Stimulated activated CD4-positive, alpha-beta T cell treated with anti-CD3 and anti-CD28 coated beads, Interleukin-4, amount 100 ng/mL, for 1 hour (primary cell): ENCODE measurements at places on chromosomes 6 and 20.

GRCh38 chr6:116616737-116617053 is 416 bp downstream of the RSPH4A start:
- DNase-seq, result no peak

DNA sequence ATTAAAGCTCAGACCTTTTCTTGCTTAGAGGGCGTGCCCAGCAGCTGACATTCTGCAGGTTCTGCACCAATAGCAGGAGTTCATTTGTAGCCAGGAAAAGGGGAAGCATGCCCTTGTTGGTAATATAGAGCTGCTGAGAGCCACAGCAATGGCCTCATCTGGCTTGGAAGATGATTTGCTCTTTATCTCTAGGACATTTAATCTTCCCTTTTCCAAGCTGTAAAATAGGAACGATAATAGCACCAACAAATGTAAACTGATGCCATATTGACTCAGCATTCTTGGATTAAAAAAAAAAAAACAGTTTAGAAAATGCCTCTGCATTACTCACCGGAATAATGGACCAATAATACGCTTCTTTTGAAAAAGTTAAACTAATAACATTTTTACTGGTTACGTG is 93.4 kb upstream of the SLC2A12 start:
- no peak for DNase-seq

GRCh38 chr6:139198529-139199288 is 63.8 kb downstream of the HECA start:
- DNase-seq, result no peak

DNA sequence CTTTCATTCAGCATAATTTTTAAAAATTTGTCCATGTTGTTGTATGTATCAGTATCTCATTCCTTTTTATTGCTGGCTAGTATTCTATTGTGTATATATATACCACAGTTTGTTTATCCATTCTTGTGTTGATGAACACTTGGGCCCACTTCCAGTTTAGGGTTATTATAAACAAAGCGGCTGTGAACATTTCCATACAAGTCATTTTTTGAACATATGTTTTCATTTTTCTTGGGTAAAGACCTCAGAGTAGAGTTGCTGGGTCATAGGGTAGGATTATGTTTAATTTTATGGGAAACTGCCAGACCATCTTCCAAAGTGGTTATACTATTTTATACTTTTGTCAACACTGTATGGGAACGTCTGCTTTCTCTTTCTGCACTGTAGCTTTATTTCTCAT is 55.3 kb downstream of the RBM24 start:
- no peak for DNase-seq

- no peak for DNase-seq
Measured at GRCh38 chr20:47680804-47681529, 104.3 kb downstream of the SULF2 start.

DNA sequence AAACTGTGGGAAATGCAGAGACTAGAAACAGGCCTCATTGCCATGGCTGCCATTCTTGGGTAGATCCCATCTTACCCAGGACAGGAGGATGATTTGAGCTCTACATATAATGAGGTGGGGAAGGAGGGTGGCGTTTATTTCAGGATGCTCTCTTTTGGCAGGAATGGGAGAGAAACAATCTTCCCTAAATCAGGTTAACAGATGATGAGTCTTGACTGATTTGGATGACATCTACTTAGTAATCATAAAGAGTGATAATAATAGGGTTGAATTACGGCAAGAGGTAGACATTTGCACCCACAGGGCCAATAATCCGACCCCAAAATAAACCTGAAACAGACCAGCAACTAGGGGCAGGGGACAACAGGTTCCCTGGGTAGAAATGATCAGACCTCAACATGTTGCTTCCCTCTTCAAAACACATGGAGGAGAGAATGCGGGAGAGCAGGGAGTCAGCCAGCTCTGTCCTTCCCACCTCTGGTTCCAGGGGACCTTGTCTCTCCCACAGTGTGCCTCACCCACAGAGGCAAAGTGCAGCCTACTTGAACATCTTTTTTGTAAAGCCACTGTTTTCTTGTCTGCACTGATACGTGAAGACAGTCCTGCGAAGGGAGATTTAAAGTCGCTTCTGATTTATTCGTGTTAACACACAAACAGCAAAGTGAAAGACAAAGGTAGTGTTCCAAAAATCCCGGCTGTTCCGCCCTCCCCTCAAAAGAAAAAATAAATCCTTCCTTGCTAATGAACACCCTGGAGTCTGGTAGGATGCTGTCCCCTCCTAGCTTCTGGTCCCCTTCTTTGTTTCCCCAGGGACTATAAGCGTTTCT is 3.9 kb downstream of the FOXQ1 start:
- no peak for DNase-seq

- DNase-seq, result no peak
Measured at GRCh38 chr6:7145885-7146828, 38.4 kb downstream of the RREB1 start.

DNA sequence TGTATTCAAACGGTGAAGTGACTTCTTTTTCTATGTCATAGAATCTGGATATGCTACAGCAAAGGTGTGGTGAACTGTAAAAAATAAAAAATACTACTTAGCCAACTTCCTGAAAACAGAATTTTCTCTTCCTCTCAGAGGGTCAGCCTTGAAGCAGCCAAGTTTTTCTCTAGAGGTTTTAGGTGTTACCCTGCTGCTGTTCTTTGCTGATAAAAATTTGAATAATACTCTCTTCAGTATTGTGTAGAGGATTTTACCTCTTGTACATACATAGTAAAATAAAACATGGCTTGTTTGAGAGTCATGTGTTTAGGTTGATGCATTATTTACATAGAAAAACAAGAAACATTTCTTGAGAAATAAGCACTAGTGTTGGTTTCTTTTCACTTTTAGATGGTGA is 458.4 kb downstream of the TBC1D32 start:
- no peak for DNase-seq

GRCh38 chr20:63104312-63105181 is 97.8 kb upstream of the BHLHE23 start:
- DNase-seq, result no peak

GRCh38 chr20:56259948-56260347 is 11.4 kb downstream of the MC3R start:
- DNase-seq, result no peak

DNA sequence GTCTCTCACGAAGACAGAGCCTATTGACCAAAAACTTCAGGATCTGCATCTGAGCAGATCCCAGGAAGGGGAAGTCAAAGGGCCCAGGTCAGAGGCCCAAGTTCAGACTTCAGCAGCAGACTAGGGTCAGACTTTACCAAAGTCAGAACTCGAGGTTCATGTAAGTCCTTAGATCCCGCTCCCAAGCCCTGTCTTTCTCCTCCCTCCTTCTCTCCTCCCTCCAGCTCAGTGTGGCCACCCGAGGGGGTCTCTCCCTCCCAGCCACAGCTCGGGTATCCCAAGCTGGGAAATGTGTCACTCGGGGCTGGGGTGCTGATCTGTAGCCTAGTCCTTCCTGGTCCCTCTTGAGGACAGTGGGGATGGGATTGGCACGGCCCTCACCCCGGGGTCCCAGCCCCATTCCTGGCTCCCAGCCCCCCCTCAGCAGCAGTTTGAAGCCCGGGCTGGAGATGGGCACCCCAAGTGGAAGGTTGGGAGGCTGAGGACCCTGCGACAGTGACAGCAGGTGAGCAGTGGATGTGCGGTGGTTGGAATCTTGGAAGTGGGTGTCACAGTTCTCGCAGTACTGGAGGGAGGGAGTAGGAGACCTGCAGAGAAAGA is 1.6 kb upstream of the C6orf47 start:
- no peak for DNase-seq

- DNase-seq, result peak; percentile 60
Measured at GRCh38 chr20:25065625-25066338, 7.8 kb upstream of the ACSS1 start.
